ENCODE measurements at places on chromosomes 11 and 22.

- no peak for DNase-seq
Observed at GRCh38 chr22:24051568-24051967, 40.5 kb downstream of the CABIN1 start.

DNA sequence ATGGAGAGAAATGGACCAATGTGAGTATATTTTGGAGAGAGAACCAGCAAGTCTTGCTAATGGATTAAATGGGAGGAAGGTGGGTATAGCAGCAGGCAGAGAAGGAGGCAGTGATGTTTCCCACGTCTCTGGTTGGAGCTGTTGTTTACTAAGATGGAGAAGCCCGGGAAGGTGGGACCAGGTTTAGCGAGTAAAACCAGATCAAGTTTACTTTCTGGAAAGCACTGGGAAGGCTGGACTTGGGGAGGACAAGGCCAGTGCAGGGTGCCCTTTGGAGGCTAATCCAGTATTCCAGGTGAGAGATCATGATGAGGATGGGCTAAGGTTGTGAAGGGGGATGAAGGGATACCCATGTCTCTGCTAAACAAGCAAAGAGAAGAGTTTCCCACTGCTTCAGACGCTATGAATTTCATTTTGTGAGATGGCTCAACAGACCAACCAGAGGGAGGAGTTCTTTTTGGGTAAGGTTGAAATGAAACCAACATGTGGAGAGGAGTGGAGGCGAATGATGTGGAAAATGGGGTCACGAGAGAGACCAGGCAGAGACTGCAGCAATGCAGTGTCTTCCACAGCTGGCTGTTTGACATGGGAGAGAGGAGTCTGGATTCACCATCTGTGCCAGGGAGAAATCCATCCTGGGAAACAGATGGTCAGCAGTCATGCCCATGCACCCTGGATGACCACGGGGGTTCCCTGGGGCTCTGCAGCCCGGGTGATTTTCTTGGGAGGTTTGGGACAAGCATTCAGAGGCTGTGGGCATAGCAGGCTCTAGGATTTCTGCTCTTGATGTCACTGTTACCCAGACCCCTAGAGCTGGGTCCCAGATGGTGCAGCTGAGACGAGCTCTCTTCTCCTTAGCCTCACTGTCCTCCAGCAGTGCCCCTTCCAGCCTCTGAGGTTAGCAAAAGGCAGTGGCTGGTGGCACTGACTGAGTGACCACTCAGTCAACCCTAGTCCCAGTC lies 24.9 kb downstream of the COMMD9 start:
- no peak for DNase-seq

GRCh38 chr11:69641681-69642548 lies 959 bp downstream of the CCND1 start:
- no peak for DNase-seq

- no peak for DNase-seq
Observed at GRCh38 chr11:2694995-2695939, 4.5 kb downstream of the KCNQ1OT1 start.

DNA sequence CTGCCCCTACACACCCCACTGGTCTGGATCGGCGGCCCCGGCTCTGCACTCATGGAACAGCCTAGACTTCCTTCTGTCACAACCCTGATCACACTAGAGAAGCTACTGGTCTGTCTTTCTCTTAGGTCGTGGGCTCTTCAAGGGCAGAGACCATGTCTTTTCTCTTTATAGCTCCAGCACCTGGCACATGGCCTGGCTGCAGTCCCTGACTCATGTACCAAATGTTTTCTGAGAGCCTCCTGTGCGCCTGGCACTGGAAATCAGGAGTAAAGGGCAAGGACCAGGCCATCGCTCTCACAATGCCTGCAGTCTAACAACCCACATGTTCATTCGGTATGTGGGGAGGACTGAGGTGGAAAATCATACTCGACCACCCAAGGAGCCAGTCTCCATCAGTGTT lies 7.5 kb downstream of the ASCC2 start:
- no peak for DNase-seq
